NCI-H2081 treated with DMSO at 0.1 percent for 48 hours (cell line): ENCODE measurements at places on chromosomes 12 and 14.
A peak's percentile ranks its signal among the peaks of the same experiment; 100 is the strongest.

DNA sequence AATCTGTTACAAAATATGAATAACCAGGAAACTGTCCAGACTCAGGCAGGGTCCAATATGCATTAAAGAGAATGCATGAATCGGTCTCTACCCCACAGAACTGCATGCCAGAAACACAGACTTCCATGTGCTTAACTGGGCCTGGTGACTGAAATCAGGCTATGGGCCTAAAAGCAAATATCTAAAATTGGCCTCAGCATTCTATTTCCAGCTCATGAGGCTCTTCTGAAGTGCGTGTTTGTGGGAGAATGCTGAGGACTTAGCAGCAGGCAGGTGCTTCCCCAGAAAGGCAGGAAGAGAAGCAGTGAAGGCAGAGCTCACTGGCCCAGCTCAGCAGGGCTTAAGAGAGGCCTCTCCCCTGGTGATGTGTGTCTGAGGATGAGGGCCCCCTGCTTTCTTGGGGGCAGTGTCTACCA is 48.5 kb downstream of the ADGRD1 start:
- DNase-seq = no peak

GRCh38 chr12:110809149-110809548 is 37.6 kb upstream of the CCDC63 start:
- DNase-seq = no peak

GRCh38 chr12:131600160-131600532 is 110.7 kb upstream of the SFSWAP start:
- no peak for DNase-seq

GRCh38 chr12:119229837-119230236 is 51.1 kb downstream of the HSPB8 start:
- DNase-seq = no peak

- peak; percentile 98 for DNase-seq
These were observed 847.8 kb downstream of the RPS29 start for GRCh38 chr14:48738186-48738925.

DNA sequence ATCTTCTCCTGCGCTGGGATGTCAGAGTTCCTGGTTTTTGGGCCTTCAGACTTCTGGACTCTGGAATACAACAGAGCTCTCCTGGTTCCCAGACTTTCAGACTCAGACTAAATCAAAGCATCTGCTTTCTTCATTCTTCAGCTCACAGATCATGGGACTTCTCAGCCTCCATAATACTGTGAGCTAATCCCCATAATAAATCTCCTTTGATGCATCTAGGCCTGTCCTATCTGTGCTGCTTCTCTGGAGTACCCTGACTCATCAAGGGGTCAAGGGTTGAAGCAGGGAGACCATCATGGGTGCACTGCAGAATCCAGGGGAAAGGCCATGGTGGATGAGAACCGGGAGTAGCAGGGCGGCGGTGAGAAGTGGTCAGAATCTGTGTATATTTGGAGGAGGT is 1094.1 kb upstream of the TMEM132C start:
- no peak for DNase-seq

GRCh38 chr12:15001733-15002382 is 29.0 kb downstream of the PDE6H start:
- DNase-seq = no peak

DNA sequence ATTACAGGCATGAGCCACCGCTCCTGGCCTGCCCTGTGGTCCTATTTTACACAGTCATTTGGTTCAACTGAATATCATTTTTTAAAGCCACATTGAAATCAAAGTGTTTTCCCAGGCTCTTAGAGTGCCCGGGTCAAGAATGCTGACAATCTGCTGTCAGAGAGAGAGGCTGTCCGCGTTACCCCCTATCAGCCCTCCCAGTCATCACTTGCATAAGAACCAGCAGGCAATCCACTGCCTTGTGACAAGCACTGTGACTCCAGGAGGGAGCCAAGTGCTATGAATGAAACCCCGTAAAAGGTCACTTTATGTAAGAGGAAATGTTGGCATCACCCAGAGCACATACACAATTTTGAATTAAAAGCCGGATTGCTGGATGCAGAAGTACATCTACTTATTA is 13.5 kb downstream of the PHLDA1 start:
- DNase-seq = no peak

GRCh38 chr12:127925971-127926370 is 341.0 kb upstream of the TMEM132C start:
- no peak for DNase-seq

DNA sequence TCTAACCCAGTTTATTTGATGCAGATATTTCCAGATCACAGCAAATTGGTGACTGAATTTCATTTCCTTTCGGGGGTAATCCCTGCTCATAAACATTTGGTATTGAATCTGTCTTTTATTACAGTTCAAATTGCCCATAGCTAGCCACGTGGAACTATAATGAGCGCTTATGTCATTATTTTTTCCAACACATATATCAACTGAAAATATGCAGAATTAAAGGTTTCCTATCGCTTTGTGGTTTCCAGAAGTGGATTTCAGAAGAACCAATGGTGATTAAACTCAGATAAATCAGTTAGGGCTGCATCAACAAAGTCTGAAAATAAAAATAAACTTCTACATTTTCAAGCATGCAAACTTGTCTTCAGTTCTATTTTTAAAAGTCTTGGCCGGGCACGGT is 111.9 kb downstream of the PIK3C2G start:
- DNase-seq = no peak

- no peak for DNase-seq
These were observed 33.3 kb upstream of the BEGAIN start for GRCh38 chr14:100620255-100621100.

DNA sequence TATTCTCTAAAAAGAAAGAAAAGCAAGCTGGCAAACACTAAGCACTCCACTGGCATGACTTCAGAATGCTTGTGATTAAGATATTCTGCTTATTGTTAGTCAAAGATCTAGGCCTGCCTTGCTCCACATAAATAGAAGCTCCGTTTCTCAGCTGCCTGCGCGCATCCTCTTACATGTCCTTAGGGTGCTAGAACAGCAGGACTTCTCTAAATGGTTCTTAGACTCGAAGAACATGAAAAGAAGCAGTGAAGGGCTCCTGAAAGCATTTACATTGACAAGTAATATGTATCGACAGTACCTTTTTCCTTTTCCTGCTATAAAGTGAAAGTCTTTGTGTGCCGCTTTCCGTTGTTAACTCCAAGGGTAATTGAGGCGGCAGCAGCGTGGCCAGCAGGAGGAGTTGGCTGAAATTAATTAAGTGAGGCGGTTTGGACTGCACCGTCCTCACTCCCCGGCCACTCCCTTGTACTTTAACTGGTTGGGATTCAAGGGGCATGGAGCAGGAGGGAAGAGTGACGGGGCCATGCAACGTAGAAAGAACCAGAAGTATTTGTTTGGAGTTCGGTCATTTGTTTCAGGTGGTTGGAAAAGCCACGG is 34.2 kb upstream of the OTX2 start:
- no peak for DNase-seq

GRCh38 chr12:52494518-52494917 is 1.5 kb upstream of the KRT6A start:
- DNase-seq = no peak

DNA sequence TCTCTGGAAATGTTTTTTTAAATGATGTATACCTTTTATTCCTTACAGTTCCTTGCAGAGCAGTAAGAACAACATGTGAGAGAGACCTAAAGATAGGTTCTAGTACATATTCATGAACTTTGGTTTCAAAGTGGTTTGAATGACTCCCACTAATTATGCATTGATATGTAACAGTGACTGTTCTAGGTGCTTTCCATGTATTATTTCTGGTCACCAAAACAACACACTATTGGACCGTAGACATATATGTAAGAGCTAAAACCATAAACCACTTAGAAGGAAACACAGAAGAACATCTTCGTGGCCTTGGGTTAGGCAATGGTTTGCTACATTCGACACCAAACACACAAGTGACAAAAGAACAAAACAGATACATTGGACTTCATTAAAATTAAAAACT is 37.9 kb downstream of the SOX5 start:
- no peak for DNase-seq

DNA sequence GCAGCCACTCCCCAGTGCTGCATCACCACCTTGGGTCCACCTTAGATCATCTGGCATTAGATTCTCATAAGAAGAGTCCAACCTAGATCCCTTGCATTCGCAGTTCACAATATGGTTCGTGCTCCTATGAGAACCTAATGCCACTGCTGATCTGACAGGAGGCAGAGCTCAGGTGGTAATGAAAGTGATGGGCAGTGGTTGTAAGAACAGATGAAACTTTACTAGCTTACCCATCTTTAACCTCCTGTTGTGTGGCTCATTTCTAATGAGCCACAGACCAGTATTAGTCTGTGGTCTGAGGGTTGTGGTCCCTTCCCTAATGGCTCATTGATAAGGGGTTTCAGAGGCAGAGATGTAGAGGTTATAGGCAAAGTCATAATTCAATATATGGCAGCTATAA is 615.9 kb upstream of the MIS18BP1 start:
- no peak for DNase-seq

DNA sequence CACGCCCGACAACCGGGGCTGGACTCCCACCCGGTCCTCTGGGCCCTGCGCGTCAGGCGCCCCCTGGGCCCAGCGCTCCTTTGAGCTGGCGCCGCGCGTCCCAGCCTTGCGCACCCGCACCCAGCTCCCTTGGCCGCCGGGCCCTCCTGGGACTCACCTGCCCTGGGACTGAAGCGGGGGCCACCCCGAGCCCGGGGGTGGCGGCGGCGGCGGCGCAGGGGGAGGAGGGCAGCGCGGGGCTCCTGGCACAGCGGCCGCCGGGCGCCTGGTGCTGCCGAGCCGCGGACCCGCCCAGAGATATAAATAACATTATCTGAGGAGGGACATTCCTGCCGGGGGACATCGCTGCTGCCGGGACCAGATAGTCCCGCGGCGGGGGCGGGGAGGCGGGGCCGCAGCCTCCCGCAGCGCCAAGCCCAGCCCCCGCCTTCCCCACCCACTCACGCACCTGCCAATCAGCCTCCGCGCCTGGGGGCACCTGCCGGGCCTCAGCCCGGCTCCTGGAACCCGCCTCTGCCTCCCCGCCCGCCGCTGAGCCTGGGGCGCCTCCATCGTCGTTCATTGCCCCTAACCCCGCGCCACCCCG is at the start of gene SPTB:
TSS of gene SPTB (minus strand) at position 273 of the 586 bp plus-strand sequence. CDS start 56,813 bp downstream, outside the sequence.
- DNase-seq = no peak

DNA sequence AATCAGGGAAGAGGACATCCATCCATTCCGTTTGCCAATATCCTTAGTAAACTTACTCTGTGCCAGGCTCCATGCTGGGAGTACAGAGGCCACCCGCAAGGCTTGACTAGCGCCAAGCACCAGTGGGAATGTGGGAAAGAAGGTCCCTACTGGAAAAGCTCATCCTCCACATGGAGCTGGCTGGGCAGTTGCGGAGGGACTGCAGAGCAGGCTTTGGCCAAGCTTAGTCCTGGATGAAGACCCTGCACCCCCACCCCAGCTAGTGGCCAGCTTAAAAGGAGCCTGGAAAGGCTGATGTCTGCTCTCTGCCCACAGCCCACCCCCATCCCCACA is 22.4 kb upstream of the EIF2B2 start:
- no peak for DNase-seq

DNA sequence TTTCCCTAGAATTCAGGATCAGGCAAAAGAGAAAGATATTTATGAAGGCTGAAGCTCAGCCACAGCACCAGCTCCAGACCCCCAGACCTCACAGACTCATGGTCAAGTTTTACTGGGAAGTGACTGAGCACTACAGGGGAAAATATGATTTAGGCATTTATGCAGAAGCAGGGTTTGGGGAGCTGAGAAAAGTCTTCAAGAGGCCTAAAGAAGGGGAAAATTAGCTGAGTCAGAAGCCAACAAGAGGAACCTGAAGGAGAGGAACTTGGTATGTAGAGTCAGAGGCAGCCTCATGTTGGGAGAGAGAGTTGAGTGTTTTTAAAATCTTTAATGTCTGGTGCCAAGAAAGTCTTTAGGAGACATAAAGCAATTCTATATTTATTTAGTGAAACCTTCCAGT is 63.0 kb downstream of the FOS start:
- no peak for DNase-seq

DNA sequence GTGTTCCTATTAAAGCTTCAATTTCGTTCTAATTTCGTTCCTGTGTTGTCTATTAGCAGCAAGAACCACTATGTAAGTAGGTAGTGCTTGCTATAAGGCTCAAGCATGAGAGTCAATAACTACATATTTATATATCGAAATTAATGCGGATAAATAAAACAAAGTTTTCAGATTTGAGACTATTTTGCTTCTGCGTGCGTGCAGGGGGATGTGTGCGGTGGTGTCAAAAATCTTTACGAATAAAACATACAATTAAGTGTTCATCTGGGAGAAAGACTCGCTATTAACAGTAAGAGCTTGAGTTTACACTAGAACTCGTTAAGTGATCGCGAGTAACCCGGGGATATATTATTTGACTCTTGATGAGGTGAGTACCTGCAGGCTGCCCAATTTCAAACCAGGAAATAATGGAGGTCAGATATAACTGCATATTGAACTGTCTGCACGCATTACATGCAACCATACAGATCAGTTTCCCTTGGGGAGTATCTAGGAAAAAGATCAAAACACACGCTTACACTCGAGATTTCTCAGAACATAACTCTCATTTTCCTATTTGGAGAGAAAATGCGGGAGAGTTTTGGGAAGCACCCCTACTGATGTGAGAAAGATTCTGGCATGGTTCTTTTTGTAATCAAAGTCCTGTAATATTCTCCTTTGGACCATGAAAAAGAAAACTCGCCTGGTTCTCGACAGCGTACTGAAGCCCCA is 813 bp downstream of the TWF1 start:
- no peak for DNase-seq

GRCh38 chr12:72295101-72295500 is 22.9 kb downstream of the TRHDE start:
- no peak for DNase-seq

DNA sequence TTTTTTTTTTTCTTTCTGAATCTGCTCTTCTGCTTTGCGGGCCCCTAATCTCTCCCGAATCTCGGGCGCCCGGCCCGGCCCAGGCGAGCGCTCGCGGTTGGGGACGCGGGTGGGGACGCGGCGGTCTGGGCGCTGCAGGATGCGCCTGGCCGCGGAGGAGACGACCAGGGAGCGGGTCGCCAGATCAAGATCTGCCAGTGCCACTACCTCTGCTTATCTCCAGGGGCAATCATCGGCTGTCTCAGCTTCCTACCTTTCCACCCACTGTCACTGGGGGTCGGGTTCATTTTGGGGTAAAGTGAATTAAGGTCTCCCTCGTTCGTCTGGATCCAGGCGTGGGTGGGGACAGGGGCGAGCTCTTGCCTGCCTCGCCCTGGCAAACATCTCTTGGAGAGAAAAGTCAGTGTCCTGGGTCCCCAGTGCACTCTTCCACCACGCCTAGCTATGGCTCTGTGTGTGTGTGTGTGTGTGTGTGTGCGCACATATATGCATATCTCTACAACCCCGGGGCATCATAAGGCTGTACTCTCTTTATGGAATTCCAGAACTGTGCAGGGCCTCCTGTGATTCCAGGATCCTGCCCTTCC is 422.3 kb downstream of the VRK1 start:
- no peak for DNase-seq

- no peak for DNase-seq
These were observed 74.9 kb upstream of the CPM start for GRCh38 chr12:69007855-69008351.
